ENCODE measurements at places on chromosomes 7 and 10. TPM values are rescaled to one million over a fixed set of nuclear protein-coding genes. Genes with fewer than 3 reads are reported as not detected.

GRCh38 chr7:100943693-100944092 lies 5.6 kb upstream of the MUC3A start:
- DNase-seq, result no peak

DNA sequence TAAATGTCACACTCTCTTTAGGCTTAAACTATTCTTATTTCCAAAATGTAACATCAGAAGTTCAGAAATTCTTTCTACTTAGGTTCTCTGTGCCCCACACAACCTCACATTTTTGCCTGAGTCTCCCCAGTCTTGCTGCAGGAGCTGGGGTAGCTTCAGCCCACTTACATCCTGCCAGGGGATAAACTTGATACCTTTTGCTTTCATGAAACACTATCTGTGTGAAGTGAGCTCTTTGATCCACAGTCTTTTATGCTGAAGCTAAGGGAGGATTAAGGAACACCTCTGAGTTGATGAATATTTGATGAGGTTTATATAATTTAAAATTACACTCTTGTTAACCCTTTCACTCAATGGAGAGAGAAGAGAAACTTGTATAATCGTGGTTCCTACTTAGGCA lies 341.0 kb downstream of the AUTS2 start:
- DNase-seq, result no peak

DNA sequence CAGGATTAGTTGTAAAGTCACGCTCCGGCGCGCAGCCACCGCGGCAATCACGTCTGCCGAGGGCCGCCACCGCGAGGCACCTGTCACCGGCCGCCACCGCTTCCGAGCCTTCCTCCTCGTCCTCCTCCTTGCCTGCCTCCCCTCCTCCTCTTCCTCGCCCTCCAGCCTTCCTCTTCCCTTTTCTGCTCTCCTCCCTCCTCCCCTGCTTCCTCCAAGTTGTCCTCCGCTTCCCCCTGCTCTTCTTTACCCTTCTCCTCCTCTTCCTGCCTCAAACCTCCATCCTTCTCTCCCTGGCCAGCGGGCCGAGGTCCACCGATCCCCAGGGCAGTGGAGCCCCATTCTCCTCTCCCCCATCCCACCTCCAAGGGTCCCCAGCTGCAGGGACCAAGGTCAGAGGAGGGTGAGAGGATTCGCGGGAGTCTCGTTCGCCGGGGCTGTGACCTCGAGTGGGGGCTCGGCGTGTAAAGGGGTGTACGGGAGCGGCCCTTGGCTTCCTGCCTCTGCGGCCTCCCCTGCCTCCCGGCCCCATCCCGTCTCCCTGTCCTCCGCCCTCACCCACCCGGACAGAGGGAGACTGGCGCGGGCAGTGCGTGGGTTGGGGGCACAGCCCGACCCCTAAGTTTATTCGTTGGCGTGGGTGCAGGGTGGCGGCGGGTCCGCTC lies 89.5 kb upstream of the PAX2 start:
- DNase-seq, result no peak

- peak; percentile 94 for DNase-seq
Observed at GRCh38 chr10:125147971-125148439, 12.4 kb downstream of the CTBP2 start.

GRCh38 chr7:95916573-95917297 lies 144.4 kb downstream of the DYNC1I1 start:
- no peak for DNase-seq

Gene DUS4L
- 7.5 TPM for total RNA-seq

Gene PIP
- total RNA-seq, result not detected

Measured in esophagus muscularis mucosa (tissue), 4 donors.